ENCODE measurements at places on chromosomes 2 and 18.

GRCh38 chr2:130875935-130876334 lies 39.2 kb downstream of the ARHGEF4 start:
- no peak for DNase-seq

GRCh38 chr2:236557306-236558030 lies 12.2 kb upstream of the ACKR3 start:
- no peak for DNase-seq

GRCh38 chr2:202278944-202279343 lies 13.4 kb downstream of the NOP58 start:
- peak; percentile 39 for DNase-seq

DNA sequence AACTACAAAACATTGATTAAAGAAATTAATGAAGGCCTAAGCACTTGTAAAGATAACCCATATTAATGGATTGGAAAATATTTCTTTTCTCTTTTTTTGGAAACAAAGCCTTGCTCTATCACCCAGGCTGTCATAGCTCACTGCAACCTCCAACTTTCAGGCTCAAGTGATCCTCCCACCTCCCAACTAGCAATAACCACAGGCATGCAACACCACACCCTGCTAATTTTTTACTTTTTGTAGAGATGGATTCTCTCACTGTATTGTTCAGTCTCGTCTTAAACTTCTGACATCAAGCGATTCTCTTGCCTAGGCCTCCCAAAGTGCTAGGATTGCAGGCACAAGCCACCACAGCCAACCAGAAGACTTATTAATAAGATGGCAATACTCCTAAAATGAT lies 73.4 kb upstream of the NDUFV2 start:
- no peak for DNase-seq

GRCh38 chr2:228469721-228470120 lies 288.2 kb upstream of the SPHKAP start:
- DNase-seq = no peak

GRCh38 chr2:12773586-12774394 lies 57.1 kb downstream of the TRIB2 start:
- no peak for DNase-seq

DNA sequence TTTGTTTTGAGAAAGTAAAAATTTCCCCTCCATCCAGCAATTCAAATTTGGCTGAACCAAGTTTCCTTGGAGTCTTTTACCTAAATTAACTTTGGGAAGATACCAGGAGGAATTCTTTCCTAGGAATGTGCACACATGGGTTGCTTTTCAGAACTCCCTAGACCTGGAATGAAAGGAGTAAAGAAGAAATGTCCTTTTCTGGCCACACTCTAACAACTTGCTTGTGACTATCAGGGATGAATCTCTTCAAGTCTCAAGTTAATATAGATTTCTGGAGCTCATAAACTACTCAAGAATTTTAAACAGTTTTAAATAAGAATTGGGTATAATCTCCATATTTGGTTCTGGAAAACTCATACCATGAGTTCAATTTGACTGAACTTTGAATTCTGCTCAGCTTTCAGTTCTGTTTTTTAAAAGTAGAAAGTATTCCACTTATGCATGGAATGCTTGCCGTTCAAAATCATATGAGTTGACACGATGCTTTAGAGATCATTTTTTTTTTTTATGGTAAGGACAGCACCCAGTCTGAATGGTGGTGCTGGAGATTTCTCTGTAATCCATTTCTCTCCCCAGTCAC lies 7.7 kb downstream of the RASGRP3 start:
- DNase-seq = no peak

DNA sequence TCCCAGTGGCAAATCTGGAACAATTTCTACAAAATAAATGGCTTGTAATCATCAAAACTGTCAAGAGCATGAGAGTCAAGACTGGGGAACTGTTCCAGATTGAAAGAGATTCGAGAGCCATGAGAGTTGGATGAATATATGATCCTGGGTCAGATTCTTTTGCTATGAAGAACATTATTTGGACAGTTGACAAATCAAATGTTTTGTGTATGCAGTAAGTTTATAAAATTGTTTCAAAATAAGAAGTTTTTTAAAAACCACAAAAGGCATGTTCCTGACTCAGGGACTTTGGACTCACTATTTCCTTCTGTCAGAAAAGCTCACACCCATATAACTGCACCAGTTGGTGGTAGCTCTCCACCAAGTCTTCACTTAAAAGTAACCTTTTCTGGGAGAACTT lies 38.5 kb downstream of the ROCK2 start:
- peak; percentile 80 for DNase-seq

GRCh38 chr2:113875135-113875534 lies 14.8 kb upstream of the ACTR3 start:
- DNase-seq = no peak

- DNase-seq = no peak
Measured at GRCh38 chr2:8264981-8265380, 416.9 kb upstream of the ID2 start.

- no peak for DNase-seq
Measured at GRCh38 chr2:88159481-88159880, 10.7 kb upstream of the THNSL2 start.

DNA sequence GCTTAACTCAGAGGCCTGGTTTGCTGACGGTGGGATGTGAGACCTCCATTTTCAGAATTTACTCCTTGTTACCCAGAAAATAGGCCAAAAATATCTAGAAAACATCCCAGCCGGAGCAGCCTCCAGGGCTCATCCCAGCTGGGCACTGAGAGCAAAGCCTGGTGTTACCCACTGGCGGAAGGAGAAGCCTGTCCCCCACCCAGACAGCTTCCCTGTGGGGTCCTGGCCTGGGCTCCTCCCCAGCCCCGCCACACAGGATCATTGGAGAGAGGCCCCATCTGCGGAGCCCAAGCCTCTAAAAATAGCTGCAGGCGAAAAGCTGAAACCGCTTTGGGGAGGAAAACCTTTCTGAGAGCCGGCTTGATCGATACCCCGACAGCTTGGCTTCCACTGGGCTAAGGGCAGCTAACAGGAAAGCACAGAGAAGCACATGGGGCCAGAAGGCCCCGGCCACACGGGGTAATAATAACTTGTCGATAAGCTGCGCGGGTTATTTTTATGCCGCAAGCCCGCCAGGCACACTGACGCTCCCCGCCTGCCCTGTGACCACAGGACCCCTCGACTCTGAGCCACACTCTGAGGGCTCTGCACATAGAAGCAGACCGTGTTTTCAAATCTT lies 26.9 kb upstream of the FAHD2A start:
- no peak for DNase-seq

DNA sequence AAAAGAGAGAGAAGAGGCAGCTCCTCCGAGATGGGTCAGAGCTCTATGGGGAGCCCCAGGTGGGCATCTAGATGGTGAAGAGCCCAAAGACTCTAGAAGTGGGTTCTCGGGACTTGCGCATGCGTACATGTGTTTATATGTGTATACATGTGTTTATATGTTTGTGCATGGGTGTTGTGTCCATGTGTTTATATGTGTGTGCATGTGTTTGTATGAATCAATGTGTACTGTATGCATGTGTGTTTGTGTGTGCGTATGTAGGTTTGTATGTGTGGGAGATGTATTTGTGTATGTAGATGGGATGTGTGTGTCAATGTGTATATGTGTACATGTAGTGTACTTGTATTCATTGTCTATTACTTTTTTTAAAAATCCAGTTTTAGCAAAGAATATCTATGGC lies 25.6 kb downstream of the DNPEP start:
- no peak for DNase-seq

GRCh38 chr2:212451786-212452231 lies 86.8 kb downstream of the ERBB4 start:
- DNase-seq = peak; percentile 40

All from fibroblast of skin of left quadriceps (primary cell).